ENCODE measurements at places on chromosomes 3 and 15. TPM values are rescaled to one million over a fixed set of nuclear protein-coding genes. Genes with fewer than 3 reads are reported as not detected.

Gene SLC12A1
- not detected for total RNA-seq

Gene TMIE
- total RNA-seq, result 0.06 TPM

Gene CCDC50
- 101 TPM for total RNA-seq

Gene GOLGA6L10
- 0.13 TPM for total RNA-seq

Gene SLCO2A1
- total RNA-seq, result not detected

Gene GPR160
- total RNA-seq, result 0.92 TPM

Gene LACTB
- 20.5 TPM for total RNA-seq

Gene PGBD4
- total RNA-seq, result 2.2 TPM

All from aortic smooth muscle cell (primary cell).